D341Med (cell line): ENCODE measurements at places on chromosomes 7 and 10.

- peak; percentile 86 for DNase-seq
Observed at GRCh38 chr10:75099952-75100763, 11.3 kb upstream of the SAMD8 start.

- peak; percentile 65 for DNase-seq
Observed at GRCh38 chr10:132942101-132943057, at the start of gene CFAP46. Gene CFAP46, minus strand, starts transcription at chr10:132942570. Its CDS starts 86 bp downstream, at chr10:132942484.

GRCh38 chr10:109065821-109066220 is 857.5 kb downstream of the XPNPEP1 start:
- no peak for DNase-seq

DNA sequence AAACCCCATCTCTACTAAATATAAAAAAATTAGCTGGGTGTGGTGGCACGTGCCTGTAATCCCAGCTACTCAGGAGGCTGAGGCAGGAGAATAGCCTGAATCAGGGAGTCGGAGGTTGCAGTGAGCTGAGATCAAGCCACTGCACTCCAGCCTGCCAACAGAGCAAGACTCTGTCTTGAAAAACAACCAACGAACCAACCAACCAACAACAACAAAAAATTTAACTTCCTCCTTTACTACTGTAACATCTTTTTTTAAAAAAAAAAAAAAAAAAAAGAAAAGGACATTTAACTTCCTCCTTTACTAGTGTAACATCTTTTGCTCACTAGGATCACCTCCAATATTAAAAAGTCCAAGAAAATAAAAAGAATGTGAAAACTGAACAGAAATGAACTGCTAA is 92.3 kb upstream of the TMEM168 start:
- no peak for DNase-seq
